ENCODE measurements at places on chromosomes 1 and 21.
A peak's percentile ranks its signal among the peaks of the same experiment; 100 is the strongest.

- no peak for DNase-seq
Measured at GRCh38 chr21:40936771-40937261, 89.9 kb upstream of the DSCAM start.

DNA sequence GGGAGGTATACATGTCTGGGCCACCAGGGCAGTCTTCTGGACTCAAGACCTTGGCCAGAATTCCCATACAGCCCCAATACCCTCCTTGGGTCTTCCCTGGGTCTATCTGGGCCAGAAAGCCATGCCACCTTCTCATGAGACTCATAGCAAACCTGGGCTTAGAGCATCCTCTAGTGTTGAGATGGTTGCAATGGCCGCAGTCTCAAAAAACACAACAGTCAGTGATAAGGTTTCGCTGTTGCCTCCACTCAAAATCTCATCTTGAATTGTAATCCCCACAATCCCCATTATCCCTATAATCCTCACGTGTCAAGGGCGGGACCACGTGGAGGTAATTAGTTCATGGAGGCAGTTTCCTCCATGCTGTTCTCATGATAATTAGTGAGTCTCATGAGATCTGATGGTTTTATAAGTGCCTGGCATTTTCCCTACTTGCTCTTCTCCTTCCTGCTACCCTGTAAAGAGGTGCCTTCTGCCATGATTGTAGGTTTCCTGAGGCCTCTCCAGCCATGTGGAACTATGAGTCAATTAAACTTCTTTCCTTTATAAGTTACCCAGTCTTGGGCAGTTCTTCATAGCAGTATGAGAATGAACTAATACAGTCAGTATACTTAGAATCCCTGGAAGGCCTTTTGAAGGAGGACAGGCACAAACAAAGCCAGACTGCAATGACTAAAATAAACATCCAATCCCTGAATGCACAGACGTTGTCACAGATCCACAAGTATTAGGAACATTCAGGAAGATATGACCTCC, 77.0 kb downstream of the CTH start:
- DNase-seq = peak; percentile 44

GRCh38 chr1:17309426-17310067, 1.6 kb downstream of the PADI4 start:
- DNase-seq = no peak

- DNase-seq = peak; percentile 76
Measured at GRCh38 chr1:208131621-208132286, 112.4 kb downstream of the PLXNA2 start.

GRCh38 chr1:67790201-67790692, 43.0 kb downstream of the GNG12 start:
- DNase-seq = peak; percentile 40

- DNase-seq = peak; percentile 36
Measured at GRCh38 chr1:226649780-226650179, 89.3 kb downstream of the ITPKB start.

GRCh38 chr1:109499661-109500536, 6.0 kb downstream of the CYB561D1 start:
- peak; percentile 31 for DNase-seq

- peak; percentile 68 for DNase-seq
Measured at GRCh38 chr1:204190212-204191211, 5.8 kb downstream of the KISS1 start.

DNA sequence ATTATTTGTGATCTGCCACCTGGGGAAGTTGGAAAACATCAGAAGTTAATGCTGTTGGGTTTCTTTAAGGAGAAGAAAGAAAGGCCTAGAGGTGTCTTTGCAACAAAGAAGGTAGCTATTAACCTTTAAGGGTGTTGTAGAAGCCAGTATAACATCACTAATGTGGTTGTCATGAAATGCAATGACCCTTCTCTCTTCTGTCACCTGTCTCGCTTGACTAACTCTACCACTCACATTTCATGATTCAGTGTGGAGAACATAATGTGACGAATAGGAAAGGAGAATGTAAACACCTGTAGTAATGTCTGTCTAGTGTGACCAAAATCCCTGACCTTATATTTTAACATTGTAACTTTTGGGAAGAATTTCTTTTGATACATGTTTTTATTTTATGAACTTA, 211.7 kb upstream of the UBE2U start:
- no peak for DNase-seq

GRCh38 chr1:162177126-162177525, 107.6 kb downstream of the NOS1AP start:
- no peak for DNase-seq

GRCh38 chr1:208868554-208868953, 624.4 kb upstream of the PLXNA2 start:
- DNase-seq = peak; percentile 65

DNA sequence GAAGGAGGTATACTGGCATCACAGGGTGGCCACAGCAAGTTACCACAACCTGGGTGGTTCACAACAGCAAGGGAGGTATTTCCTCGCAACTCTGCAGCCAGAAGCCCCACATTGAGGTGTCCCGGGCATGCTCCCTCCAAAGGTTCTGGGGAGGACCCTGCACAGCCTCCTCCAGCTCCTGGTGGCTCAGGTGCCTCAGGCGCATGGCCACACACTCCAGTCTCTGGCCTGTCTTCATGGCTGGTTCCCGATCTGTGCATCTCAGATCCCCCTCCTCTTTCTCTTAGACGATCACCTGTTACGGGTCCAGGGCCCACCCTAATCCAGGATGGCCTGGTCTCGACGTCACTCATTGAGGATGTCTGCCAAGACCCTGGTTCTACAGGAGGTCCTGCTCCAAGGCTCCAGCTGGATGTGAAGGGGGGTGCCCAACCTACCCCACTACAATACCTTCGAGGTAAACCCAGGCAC, 6.7 kb upstream of the ARF1 start:
- DNase-seq = no peak

GRCh38 chr1:53639996-53640700, 98.8 kb downstream of the GLIS1 start:
- DNase-seq = no peak

- no peak for DNase-seq
Measured at GRCh38 chr1:176670853-176671252, 207.9 kb downstream of the PAPPA2 start.

GRCh38 chr1:94543893-94544635, 2.5 kb upstream of the F3 start:
- DNase-seq = peak; percentile 85

GRCh38 chr1:42201986-42202385, 37.4 kb upstream of the GUCA2A start:
- no peak for DNase-seq

GRCh38 chr1:162144853-162145252, 75.4 kb downstream of the NOS1AP start:
- DNase-seq = no peak

DNA sequence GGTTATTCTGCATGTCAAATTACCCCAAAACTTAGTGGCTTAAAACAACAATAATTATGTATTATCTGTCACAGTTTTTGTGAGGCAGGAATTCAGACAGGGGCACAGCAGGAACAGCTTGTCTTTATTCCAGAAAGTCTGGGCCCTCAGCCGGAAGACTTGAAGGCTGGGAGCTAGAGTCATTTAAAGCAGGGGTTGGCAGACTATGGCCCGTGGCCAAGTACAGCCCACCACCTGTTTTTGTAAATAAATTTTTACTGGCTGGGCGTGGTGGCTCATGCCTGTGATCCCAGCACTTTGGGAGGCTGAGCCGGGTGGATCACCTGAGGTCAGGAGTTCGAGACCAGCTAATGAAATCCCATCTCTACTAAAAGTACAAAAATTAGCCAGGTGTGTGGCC, 39.6 kb upstream of the KDM4A start:
- DNase-seq = no peak

- peak; percentile 37 for DNase-seq
Measured at GRCh38 chr1:67759692-67760029, 73.6 kb downstream of the GNG12 start.

DNA sequence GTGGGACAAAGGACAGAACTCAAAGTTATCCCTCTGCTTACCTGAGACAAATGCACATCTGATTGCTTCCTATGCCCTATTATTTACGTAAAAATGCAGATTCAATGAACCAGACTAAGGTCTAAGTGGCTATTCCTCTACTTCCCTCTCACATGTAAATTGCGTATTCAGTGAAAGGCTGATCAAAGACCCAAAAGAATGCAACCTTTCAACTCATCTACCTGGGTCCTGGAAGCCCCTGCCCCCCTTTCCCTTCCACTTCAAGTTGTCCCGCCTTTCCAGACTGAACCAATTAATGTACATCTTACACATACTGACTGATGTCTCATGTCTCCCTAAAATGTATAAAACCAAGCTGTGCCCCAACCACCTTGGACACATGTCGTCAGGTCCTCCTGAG, 14.6 kb downstream of the SSX2IP start:
- no peak for DNase-seq

DNA sequence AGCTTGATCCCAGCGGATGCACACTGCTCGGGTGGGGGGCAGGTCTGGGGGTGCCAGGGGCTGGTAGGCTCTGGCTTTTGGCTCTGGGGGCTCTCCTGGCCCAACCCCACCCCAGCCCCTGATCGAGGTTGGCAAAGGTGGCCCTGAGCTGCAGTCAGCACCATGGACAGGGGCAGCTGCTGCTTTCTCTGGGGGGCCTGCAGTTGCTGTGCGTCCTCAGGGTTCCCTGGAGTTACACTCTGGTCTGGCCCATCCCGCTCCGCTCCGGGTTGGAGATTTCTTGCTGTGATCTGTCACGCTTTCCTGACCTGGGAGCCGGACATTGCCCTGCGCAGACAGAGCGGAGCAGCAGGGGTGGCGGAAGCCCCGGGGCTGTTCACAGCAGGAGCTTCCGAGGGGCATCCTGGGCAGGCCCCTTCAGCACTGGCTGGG, 8.0 kb upstream of the PLCH2 start:
- peak; percentile 38 for DNase-seq

DNA sequence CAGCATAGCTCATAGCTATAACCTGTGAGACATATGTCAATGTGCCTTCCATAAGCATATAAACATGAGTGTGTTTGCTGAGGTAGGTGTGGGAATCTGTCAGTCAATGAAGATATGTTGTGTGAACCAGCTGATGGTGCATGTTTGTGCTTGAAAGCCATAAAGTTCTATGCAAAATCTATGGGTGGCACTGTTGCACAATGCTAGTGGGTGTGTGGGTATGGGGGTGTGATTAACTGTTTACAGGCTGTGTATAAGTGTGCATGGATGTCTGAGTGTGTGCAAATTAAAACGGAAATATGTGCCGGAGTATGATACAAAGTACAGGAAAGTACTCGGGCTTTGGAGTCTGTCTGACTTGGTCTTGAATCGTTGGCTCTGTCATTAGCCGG, 1.0 kb upstream of the ATP2B4 start:
- DNase-seq = peak; percentile 37

DNA sequence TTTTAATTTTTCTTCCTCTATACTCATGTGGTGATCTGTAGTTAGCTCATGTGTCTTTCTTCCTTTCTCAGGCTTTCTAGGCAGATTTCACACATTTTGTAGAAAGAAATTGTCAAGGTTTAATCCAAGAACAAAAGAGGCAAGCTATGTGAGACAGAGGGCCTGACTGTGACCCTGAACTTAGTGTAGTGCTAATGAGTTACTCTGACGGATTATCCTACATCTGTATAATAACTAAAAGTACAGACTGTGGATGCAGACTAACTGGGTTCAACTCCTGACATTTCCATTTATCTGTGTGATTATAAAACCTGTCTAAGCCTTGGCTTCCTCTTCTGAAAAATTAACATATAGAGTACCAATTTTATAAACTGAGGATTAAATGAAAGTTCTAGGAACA, 40.7 kb downstream of the MIGA1 start:
- no peak for DNase-seq

DNA sequence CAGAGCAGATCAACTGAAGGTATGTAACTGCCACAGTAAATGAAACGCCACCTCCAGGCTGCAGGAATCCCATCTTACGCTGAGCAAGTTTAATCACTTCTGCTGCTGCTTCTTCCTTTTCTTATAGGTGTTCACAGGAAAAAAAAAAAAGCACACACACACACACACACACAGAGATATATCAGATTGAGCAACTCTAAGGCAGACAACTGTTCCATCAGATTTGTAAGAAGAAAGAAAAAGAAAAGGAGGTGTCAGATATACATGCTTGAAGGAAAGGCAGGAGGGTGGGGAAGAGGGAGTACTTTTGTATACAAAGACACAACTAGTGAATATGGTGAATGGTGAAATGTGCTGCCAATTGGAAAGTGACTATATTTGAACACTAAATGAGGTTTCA, 28.6 kb downstream of the DSTYK start:
- DNase-seq = no peak

- no peak for DNase-seq
Measured at GRCh38 chr1:244866355-244866754, 2.0 kb upstream of the HNRNPU start.

- DNase-seq = peak; percentile 55
Measured at GRCh38 chr21:30336596-30336995, 898 bp downstream of the KRTAP27-1 start.

- peak; percentile 96 for DNase-seq
Measured at GRCh38 chr1:169312084-169312954, 55.3 kb downstream of the NME7 start.

GRCh38 chr1:156513185-156513584, 12.6 kb upstream of the MEF2D start:
- DNase-seq = no peak

DNA sequence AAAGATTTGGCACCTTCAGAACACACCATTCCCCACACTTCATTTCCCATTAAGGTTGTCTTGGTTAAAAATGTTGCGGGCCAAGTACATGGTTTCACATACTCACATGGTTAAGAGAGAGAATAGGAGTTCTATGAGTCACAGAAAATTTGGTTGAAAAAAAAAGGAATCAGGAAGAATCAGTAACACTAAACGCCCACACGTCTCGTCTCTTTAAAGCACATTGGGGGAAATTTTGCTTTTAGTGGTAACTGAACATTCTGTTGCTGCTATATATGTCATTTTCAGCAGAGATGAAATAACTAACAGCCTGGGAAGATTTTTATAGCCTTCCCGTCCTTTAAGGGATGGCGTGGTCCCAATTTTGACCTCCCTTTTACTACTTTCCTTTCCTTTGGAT, 132.9 kb upstream of the ERG start:
- peak; percentile 81 for DNase-seq

- no peak for DNase-seq
Measured at GRCh38 chr1:246267426-246267825, 239.7 kb downstream of the SMYD3 start.

DNA sequence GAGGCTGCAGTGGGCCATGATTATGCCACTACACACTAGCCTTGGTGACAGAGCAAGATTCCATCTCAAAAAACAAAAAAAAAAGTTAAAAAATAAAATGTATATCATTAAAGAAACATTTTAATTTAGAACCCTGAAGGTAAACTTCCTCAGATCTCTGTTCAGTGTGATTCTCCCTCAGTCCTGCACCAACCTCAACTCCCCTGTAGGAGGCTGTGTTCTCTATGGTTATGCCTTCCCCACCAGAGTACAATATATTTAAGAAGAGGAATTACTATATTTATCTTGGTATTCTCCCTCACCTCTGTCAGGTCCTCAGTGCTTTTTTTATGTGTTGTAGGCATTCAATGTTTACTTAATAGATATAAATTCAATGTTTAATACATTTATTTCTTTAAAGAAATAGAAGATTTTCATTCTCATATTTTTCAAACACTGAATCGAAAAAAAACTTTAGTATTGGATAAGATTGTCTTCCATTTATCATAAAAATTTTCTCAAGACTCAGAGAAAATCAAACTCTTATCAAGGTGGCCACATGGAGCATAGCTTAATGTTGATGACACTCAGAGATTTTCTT, 4.8 kb upstream of the LRRC8B start:
- DNase-seq = peak; percentile 27

Data from fibroblast of upper back skin (primary cell).